ENCODE measurements at places on chromosomes 16 and 17.

DNA sequence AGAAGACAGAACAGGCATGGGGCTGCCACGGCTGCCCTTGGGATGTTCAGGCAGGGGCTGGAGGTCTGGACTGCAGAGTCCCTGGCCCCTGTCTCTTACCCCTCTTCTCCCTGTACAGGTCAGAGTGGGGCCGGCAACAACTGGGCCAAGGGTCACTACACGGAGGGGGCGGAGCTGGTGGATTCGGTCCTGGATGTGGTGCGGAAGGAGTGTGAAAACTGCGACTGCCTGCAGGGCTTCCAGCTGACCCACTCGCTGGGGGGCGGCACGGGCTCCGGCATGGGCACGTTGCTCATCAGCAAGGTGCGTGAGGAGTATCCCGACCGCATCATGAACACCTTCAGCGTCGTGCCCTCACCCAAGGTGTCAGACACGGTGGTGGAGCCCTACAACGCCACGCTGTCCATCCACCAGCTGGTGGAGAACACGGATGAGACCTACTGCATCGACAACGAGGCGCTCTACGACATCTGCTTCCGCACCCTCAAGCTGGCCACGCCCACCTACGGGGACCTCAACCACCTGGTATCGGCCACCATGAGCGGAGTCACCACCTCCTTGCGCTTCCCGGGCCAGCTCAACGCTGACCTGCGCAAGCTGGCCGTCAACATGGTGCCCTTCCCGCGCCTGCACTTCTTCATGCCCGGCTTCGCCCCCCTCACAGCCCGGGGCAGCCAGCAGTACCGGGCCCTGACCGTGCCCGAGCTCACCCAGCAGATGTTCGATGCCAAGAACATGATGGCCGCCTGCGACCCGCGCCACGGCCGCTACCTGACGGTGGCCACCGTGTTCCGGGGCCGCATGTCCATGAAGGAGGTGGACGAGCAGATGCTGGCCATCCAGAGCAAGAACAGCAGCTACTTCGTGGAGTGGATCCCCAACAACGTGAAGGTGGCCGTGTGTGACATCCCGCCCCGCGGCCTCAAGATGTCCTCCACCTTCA lies 11.7 kb downstream of the TUBB3 start:
- DNase-seq, result no peak

DNA sequence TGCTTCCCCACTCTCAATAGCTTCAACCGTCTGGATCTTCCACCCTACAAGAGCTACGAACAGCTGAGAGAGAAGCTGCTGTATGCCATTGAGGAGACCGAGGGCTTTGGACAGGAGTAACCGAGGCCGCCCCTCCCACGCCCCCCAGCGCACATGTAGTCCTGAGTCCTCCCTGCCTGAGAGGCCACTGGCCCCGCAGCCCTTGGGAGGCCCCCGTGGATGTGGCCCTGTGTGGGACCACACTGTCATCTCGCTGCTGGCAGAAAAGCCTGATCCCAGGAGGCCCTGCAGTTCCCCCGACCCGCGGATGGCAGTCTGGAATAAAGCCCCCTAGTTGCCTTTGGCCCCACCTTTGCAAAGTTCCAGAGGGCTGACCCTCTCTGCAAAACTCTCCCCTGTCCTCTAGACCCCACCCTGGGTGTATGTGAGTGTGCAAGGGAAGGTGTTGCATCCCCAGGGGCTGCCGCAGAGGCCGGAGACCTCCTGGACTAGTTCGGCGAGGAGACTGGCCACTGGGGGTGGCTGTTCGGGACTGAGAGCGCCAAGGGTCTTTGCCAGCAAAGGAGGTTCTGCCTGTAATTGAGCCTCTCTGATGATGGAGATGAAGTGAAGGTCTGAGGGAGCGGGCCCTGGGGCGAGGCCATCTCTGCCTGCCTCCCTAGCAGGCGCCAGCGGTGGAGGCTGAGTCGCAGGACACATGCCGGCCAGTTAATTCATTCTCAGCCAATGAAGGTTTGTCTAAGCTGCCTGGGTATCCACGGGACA lies 11.1 kb upstream of the CLEC18A start:
- DNase-seq, result no peak

DNA sequence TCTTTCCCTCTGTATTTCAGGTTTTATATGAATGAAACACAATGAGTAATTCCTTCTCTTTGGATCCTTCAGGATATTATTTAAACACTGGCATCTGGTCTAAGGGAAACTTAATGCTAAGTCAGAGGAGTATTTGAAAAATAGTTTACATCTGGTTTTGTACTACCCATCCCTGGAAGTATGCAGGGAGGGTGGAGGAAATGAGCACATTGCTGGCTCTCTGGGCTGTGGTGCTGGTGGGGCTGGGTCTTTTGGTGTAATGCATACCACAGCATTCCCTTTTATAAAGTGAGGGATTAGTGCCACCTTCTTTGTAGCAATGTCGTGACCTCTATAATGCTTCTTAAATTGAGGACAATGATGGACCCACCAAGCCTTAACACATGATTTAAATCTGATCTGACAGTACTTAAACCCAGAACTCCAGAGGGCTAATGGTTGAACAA lies 105.5 kb upstream of the AXIN2 start:
- DNase-seq, result no peak

DNA sequence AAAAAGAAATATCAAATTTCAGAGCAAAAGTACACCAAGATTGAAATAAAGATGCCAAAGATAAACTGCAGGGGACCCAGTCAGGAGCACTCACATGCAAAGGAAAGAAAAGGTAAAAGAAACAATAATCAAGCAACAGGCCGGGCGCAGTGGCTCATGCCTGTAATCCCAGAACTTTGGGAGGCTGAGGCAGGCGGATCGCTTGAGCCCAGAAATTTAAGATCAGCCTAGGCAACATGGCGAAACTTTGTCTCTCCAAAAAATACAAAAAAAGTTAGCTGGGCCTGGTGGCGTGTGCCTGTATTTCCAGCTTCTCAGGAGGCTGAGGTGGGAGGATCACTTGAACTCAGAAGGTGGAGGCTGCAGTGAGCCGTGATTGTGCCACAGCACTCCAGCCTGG lies 107.6 kb upstream of the SMURF2 start:
- no peak for DNase-seq

DNA sequence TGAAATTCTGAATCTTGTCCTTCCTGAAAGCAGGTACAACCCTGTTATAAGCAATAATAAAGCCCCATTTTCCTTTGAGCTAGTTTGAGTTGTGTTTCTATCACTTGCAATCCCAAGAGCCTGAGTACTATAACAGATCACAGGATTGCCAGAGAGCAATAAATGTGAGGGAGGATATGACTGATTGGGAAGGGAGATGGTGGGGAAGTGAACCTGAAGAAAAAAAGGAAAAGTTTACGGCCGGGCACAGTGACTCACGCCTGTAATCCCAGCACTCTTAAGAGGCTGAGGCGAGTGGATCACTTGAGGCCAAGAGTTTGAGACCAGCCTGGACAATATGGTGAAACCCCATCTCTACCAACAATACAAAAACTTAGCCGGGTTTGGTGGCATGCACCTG lies 80.4 kb downstream of the COX10 start:
- DNase-seq, result no peak

- DNase-seq, result no peak
Measured at GRCh38 chr17:21293831-21294210, 9.3 kb downstream of the MAP2K3 start.
